PC-9 (cell line): ENCODE measurements at places on chromosomes 7 and 10.

GRCh38 chr7:82442492-82443035, 1.0 kb downstream of the CACNA2D1 start:
- no peak for DNase-seq

- DNase-seq, result no peak
Observed at GRCh38 chr7:113247198-113247597, 128.8 kb upstream of the SMIM30 start.

DNA sequence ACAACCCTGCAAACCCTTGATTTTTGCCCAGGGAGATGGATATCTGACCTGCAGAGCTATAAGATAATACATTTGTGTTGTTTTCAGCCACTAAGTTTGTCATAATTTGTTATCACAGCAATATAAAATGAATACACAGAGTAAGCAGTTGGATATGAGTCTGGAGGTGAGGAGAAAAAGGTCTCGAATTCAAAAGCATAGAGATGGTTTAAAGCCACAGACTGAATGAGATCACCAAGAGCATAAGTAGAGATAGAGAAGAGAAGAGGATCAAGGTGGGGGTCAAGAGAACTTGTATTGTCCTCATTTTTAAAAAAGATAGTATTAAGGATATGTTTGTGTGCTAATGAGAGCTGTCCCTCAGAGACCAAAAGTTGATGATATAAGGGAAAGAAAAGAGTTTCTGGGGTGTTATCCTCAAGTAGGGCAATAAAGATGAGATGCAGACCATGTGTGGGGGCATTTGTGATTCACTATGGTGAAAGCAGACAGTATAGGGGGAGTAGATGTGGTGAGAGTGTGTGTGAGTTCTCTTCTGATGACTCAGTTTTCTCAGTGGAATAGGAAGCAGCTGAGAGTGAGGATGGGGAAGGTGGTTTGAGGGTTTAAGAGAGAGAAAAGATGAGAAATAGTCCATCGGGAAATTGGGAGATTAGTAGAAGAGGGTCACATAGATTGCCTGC, 25.8 kb upstream of the PCGF5 start:
- DNase-seq, result no peak

DNA sequence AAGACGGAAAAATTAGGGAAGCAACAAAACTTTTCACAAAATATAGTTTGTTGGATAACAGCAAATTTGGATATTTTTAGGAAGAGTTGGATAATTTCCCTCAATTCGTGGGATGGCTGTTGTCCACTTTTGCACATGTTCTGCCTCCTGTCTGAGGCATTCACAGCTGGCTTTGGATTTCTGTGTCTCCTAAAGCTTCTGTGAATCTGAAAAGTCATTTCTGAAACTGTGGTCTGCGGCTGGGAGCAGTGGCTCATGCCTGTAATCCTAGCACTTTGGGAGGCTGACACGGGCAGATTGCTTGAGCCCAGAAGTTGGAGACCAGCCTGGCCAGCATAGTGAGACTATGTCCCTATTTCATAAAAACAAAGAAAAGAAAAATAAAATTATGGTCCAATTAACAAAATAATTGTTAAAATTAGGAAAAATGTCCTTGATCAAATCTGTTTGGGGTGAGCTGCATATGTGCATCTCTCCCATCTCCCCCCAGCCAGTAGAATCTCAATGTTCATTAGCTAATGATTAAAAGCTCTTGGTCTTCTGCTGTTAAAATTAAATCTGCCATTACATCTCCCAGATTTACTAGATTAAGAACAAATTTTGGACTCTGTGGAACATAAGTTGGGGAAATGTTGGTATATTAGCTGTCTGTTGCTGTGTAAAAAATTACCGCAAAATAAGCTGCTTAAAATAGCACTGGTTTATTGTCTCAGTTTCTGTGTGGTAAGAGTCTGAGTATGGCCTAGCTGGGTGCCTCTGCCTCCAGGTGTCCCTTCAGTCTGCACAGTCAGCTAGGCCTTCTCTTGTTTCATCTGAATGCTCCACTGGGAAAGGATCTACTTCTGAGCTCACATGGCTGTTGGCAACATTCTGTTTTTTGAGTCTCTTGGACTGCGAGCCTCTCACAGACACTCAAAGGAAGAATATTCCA, 332.0 kb upstream of the FZD1 start:
- no peak for DNase-seq

- no peak for DNase-seq
Observed at GRCh38 chr7:102045681-102046372, 228.4 kb downstream of the CUX1 start.

- no peak for DNase-seq
Observed at GRCh38 chr7:44631458-44632115, 25.2 kb downstream of the OGDH start.

GRCh38 chr7:51430480-51431086, 114.0 kb upstream of the COBL start:
- DNase-seq, result peak; percentile 50

- DNase-seq, result no peak
Observed at GRCh38 chr10:68172324-68172723, 59.6 kb downstream of the ATOH7 start.

GRCh38 chr10:115968236-115968635, 304.8 kb downstream of the GFRA1 start:
- DNase-seq, result no peak

- DNase-seq, result no peak
Observed at GRCh38 chr7:5266191-5267028, 16.3 kb upstream of the SLC29A4 start.

- DNase-seq, result no peak
Observed at GRCh38 chr7:28228396-28228795, 47.8 kb upstream of the JAZF1 start.

DNA sequence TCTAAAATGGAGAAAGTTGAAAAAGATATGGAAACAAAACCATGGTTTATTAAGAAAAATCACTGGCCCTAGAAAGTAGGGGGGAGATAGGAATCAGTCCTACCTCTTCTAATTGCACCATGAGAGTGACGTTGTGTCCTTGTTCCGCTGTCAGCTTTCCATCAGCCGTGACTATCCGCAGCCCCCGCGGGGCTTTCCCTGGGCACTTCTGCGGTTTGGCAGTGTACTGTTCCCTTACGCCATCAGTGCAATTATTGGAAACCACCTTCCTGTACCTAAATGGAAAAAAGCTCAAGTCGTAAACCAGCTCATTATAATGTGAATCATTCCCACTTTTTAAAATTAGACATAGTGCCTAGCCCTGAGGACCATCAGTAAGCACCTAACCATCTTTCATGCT, 512.2 kb downstream of the SORCS1 start:
- DNase-seq, result no peak

GRCh38 chr7:51446356-51446755, 129.7 kb upstream of the COBL start:
- DNase-seq, result no peak

DNA sequence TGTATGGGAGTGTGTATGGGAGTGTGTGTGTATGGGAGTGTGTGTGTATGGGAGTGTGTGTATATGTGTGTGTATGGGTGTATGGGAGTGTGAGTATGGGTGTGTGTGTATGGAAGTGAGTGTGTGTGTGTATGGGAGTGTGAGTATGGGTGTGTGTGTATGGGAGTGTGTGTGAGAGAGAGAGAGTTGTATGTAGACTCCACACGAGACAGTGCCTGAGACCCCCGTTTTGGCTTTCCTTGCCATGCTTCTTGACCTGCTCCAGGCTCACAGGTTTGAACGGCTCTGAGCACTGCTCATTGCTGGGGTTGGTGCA, 49.7 kb downstream of the COL17A1 start:
- DNase-seq, result no peak

DNA sequence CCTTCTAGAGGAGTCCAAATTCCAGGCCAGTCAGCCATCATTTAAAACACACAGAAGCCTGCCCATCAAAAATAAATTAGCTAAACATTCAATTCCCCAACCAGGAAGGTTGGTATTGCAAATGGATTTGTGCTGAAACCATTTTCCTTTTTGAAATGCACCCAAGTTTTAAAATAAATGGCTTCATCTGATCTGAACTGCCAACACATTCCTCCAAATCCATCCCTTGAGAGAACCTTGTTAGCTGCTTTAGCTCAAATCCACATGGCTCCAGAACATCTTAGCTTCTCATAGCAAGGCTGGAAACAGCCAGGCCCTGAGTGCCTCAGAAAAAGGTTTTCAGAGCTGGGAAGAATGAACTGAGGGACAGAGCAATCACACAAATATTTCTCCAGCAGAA, 306.3 kb downstream of the FZD1 start:
- no peak for DNase-seq

- peak; percentile 57 for DNase-seq
Observed at GRCh38 chr10:61975391-61975932, 74.0 kb downstream of the ARID5B start.

DNA sequence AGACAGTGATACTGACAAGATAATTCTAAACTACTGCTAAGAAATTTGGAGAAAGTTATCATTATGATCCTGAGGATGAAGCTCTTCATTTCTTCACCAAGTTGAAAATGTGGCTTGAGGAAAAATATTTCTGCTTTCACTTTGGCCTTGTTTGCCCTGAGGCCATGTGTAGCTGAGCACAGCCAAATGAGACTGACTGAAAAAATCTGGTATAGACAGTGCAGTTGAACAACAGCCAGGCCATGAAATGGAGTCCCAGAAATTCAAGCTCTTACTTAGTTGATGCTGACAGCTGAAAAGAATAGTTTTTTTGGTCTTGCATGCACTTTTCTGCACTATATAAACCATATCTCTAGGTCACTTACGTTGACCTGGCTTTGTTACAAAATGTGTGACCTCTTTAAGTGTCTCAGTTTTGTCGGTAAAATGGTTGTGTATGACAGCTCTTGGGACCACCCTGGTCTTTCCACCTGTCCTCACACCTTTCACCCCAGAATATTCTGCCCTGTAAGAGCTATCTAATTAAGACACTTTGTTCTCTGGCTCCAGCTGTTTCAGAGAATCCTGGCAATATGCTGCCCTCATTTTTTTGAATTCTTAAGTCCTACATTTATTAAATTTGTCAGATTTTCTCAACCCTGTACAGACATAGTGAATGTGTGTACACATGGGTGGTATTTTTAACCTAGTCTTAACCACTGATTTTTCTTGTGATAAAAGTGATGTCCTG, 91.3 kb downstream of the CD36 start:
- DNase-seq, result no peak

DNA sequence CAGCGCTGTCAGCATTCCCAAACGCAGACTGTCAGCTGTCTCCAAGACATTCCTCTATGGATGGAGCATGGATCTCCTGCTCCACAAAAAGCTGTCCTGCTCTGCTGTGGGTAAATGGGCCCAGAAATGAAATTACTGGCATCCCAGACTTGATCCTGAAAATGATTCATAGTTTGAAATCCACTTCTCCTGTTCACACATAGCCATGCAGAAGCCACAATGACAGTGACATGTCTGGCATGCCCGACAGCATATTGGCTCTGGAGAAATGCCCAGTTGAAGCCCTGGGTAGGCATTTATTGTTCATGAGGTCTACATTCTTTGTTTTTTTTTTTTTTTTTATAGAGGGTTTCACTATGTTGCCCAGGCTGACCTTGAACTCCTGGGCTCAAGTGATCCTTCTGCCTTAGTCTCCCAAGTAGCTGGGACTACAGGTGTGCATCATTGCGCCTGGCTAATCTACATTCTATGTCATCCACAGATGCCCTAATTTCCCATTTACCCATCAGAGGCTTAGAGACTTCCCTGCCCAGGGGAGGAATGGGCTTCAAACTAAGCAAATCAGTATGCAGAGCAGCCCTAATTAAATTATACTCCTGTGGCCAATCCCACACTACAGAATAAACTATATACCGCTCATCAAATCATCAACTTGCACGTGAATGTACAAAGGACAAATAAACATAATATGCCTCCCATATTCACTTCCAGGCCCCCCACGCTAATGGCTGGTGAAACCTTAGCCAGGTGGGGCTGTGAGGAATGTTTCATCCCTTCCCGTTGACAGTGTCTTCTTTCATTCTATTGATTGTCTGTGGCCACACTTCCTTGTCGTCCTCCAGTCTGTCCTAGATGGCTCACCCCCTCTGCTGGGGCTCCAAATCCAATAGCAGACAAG, 61.8 kb upstream of the EEPD1 start:
- DNase-seq, result no peak

DNA sequence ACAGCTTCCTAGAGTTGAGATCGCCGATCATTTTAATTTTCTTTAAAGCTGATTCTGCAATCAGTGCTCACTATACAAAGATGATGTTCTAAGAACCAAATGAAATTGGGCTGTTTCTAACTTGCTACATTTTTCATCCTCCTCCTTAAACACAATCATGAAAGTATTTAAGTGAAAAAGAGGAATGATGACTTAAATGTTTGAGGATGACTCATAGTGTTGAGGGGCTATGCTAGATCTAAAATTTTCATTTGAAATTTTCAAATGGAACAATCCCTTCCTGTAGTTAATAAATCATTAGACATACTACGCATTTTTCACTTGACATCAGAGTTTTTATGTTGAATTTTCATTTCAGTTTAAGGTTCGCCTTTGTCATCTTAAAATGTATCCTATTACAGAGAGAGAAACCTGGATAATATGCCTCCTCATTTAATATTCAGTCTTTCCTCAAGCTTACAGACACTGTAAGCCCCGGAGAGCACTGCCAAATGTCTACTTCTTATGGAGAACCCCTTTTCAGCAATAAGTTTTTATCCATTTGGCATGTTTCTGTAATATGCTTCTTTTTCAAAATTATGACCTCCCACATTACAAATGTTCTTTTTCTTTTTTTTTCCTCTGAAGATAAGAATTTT, 499.6 kb downstream of the MAGI2 start:
- DNase-seq, result no peak

- no peak for DNase-seq
Observed at GRCh38 chr10:12212454-12212853, 16.5 kb downstream of the CDC123 start.

DNA sequence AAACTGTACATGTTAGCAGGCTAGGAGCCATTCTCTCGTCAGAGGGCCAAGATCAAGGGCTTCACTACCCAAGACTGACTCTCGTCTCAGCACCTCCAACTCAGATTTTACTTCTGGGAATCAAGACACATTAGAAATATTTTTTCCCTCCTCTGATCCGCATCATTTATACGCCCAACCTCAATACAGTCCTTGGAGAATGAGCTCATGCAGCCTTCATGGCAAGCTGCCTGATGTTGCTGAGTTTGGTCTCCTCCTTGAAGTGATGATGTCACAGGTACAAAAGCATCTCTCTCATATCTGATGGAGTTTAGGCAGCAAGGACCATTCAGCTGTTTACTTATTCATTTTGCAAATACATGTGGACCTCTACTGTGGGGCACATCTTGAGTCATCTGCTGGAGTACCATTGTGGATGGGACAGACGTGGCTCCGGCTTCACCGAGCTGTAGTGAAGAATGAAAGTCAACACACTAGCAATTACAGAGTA, 114.0 kb downstream of the BMPER start:
- DNase-seq, result no peak

GRCh38 chr10:71717551-71717951, 2.0 kb downstream of the C10orf105 start:
- DNase-seq, result no peak

DNA sequence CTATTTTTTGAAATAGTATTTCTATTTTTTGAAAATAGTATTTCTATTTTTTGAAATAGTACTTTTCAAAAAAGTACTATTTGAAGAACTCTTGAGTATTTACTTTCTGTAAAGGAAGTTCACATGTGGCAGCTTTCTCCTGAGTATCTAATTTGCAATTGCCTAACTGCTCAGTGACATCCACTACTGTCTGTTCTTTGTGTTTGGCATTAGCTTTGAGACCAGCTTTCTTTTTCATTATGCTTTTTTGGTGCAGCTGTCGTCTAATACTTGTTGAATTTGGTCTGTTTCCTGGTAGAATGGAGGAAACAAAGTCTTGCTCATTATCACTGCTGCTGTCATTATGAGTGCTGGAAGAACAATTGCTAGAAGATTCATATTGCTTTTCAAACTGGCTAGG, 99.1 kb downstream of the BMPR1A start:
- DNase-seq, result no peak
